ENCODE measurements at places on chromosomes 4 and X.

GRCh38 chr4:118816538-118817177 is 19.3 kb downstream of the SEC24D start:
- DNase-seq: no peak

- no peak for DNase-seq
Observed at GRCh38 chr4:40322811-40323210, 12.3 kb upstream of the CHRNA9 start.

DNA sequence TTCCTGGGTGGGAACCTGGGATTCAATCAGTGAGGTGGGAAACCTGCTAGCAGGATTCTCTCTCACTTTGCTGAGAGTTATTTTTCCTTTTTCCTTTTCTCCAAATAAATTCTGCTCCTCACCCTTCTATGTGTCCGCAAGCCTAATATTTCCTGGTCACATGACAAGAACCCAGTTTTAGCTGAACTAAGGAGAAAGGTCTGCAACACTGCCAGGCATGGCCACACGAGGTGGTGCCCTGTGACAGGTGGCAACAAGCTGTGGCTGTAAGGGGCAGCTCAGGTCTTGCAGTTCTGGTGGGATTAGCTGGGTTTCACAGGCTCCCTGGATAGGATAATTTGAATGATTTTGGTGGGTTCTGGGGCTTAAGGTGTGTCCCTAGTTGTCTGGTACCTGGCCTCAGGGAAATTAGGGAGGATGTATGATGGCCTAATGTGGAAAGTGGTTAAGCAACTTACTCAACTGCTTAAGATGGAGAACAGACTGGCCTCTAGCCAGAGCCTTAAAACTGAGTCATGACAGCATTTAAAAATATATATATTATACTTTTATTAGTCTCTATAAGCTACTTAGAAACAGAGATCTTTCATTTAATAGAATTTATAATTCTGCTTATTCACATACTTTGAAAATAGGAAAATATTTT is 215.0 kb downstream of the IL15 start:
- DNase-seq: no peak

DNA sequence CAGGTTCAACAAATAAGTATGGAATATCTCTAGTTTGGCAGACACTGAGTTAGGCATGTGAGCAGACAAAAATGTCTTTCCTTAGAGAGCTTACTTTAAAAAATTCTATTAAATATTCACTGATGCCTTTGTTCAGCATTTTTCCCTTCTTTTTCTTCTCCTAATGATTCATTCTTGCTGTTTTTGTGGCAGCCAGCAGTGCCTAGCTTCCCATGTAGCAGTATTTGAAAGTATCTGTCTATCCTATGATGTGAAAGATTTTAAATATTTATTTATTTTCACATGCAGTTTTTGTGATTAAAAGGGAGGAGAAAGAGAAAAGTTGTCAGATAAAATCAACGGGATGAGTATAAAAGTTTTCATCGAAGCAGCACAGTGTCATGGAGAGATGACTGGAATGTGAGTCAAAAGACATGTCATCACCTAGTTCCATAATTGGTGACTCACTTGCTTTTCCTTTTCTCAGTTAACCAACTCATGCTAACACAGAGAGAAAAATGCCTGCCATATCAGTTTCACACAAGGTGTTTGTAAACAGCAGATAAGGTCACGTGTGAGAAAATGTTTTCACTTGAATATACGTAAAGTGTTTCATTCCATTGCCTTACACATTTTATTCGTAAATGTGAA is 69.8 kb downstream of the BMPR1B start:
- DNase-seq: no peak

- no peak for DNase-seq
Observed at GRCh38 chr4:42078184-42078801, 74.2 kb downstream of the BEND4 start.

DNA sequence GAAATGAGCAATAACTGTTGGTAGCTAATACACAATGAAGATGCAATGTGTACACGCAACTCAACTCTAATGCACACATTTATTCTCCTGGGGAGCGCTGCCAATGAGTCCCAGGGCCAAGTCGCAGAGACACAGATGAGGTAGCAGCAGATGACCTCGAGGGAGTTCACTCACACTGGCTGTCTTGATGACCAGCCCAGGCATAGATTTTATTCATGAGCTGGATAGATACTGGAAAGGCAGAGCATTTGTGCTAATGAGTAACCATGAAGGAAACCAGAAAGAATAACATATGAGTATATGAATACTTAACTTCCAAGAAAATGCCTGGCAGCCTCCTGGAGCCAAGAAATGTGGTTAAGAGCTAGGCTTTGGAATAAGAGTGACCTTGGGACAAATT is 42.3 kb downstream of the RASL11B start:
- DNase-seq: no peak

DNA sequence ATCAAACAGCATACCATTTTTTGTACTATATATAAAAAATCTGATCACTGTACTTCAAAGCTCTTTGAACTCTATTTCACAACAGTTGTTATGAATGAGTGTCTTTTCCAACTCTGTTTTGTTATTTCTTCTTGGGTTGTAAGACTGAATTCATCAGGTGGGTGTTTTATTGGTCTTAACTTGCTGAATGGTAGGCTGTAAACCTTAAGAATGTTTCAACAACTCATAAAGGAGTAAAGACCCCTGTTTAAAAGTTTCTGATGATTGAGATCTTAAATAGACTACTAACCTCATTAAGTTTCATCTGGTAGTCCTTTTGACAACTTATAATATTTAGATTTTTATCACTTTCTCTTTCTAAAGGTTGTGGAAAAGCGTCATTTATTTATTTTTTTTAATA is 18.4 kb upstream of the STAG2 start:
- DNase-seq: no peak

- DNase-seq: no peak
Observed at GRCh38 chr4:140732780-140733179, 23.4 kb downstream of the TBC1D9 start.

- DNase-seq: no peak
Observed at GRCh38 chr4:6598127-6598526, 23.1 kb downstream of the MAN2B2 start.

GRCh38 chr4:129167640-129168260 is 71.8 kb downstream of the C4orf33 start:
- DNase-seq: no peak
